Epithelial cell of esophagus (primary cell): ENCODE measurements at places on chromosomes 2 and 18.

- DNase-seq = peak; percentile 72
Measured at GRCh38 chr2:68925295-68925896, 27.3 kb downstream of the GKN2 start.

- no peak for DNase-seq
Measured at GRCh38 chr18:73714466-73714865, 433.2 kb downstream of the FBXO15 start.

GRCh38 chr2:137838255-137839092, 125.8 kb upstream of the HNMT start:
- DNase-seq = peak; percentile 53

DNA sequence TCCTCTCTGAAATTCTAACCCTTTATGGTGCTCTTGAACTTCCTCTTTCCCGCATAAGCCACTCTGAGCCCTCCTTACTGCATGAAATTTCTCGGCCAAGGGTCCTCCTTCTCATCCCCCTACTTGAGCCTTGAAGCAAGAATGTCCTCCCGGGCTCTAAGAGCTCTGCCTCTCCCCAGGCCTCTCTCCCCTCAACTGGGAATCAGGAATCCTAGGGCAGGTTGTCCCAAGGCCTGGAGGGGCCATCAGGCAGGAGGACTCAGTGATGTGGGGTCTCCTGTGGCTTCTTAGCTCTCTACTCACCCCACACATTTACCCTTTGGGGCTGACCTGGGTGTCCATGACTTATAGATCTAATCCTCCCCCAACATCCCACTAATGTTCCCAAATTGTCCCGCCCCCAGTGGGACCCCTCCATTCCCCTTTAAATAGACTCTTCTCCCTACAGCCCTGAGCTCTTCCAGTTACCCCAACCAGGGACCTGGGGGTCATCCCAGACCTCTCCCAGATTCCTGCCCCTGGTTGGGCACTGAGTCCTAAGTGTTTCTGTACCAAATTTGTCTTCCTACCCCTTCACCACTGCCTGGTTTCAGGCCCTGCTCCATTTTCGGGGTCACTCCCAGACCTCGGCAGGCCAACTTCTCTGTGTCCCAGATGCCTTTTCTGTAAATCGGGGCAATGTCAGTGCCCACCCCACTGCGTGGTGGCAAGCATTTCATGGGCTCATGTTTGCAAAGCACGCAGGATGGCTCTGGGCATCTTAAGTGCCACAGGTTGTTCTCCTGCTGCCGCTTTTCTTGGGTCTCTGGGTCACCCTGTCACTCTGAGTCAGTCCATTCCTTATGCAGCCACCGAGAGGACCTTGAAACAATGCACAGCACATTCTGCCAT, 171.2 kb downstream of the ASB1 start:
- no peak for DNase-seq

GRCh38 chr2:95387358-95387757, 15.2 kb upstream of the FAHD2A start:
- DNase-seq = no peak

DNA sequence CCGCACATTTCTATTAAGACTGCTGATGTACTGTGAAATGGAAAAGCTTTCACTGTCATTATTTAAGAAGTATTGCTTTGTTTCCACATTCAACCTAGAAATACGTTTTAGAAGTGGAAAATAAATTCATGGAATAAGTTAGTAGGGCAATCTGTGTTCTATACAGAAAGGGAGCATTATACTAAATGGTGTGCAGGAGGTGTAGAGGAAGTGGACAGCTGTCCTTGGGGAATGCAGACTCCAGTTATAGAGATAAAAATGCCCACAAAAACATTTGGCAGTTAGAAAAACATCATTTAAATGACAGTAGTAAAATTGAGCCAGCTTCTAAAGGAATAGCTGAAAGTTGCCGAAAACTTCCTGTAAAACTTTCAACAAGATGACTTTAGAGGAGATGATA, 46.8 kb downstream of the PIK3C3 start:
- no peak for DNase-seq

GRCh38 chr2:163373496-163373895, 362.3 kb downstream of the FIGN start:
- DNase-seq = no peak

DNA sequence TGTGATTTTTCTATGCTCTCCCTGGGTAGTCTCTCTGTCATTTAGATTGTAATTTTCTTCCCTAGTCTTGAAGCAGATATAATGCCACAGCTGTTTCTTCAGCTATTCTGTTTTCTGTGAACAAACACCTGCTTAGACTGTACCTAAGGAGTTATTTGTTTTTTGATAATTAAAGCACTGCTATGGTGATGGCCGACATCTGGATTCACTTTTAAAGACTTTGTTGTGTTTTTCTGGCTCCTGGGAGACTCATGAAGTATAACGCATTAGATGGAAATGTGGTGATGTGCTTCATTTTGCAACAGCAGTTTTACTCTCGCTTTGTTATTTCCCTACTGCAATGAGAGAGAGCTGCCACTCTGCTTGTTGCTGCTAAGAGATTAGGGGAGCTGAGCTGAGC, 15.7 kb upstream of the C2orf69 start:
- DNase-seq = no peak

DNA sequence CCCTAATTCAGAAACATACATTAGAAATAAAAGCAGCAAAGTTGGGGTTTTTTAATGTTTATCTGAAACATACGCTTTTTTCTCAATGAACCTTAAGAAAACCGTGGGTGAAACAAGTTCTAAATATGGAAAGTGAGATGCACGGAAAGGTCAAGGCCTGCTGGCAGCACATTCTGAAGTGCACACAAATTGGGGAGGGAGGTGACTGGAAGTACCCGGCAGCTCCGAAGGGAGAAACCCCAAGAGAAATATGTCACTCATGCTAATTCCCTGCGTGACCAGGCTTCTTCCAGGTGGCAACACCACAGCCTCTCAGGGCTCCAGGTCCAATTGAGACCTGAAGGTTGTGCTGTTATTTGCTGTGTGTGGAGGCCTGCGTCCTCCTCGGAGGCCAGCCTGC, 45.5 kb downstream of the EIPR1 start:
- DNase-seq = no peak

DNA sequence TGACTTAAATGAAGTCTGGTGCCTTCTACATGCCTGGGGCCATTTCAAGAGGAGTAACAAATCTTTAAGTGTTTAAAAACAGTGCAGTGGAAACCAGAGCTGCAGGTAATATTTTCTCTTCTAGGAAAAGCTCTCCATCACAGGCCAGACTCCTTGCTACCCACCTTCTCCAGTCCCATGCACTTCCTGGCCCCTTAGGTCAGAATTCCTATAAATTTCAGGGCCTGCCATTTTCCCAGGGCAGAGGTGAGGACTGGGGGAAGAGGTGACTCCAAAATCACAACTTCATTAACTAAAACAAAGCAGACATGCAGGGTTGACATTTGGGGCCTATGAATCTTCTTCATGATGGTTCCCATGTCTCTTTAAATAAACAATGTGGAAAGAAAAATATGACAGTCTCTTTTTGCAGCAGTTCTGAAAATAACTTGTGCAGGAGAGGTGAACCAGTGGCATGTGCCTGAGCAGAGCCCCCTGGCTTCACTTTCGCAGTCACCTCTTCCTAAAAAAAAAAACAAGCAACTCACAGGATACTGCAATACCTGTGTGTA, 63.7 kb upstream of the TANC1 start:
- DNase-seq = no peak

DNA sequence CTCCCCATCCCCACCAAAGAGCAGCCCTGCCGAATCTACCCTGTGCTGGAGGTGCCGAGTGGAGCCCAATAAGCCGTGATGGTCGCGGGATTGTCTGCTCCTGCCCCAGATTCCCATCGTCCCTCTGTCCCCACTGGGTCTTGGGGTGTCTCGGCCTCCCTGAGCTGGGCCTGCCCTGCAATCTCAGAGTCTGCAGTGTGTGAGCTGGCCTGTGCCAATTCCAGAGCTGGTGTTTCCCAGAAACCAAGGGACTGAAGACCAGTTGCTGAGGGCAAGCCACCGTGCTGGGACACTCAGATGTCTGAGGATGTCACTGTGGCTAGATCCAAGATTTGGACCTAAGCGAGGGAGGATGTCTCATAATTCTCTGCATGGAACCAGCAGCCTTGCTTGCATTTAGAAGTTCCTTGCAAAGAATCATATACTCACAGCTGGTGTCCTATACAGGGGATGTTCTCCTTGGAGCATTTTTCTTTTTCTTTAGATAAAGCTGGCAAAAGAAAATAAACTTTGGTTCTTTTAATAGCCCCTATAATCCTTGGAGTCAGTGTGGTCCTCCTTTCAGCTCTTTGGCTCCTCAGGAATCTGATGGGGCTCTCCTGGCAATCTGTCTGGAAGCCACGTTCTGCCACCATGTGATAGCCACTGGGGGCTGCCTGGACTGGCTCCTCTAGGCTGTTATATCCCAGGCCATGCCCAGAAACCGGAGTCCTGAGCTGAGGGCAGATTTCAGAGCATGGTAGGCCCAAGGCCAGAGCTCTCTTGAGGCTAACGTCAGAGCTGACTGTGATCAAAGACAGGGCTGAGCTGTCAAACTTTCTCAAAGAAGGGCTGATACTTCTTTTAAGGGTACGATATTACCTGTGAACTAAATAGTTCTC, 140.1 kb upstream of the HAAO start:
- no peak for DNase-seq

DNA sequence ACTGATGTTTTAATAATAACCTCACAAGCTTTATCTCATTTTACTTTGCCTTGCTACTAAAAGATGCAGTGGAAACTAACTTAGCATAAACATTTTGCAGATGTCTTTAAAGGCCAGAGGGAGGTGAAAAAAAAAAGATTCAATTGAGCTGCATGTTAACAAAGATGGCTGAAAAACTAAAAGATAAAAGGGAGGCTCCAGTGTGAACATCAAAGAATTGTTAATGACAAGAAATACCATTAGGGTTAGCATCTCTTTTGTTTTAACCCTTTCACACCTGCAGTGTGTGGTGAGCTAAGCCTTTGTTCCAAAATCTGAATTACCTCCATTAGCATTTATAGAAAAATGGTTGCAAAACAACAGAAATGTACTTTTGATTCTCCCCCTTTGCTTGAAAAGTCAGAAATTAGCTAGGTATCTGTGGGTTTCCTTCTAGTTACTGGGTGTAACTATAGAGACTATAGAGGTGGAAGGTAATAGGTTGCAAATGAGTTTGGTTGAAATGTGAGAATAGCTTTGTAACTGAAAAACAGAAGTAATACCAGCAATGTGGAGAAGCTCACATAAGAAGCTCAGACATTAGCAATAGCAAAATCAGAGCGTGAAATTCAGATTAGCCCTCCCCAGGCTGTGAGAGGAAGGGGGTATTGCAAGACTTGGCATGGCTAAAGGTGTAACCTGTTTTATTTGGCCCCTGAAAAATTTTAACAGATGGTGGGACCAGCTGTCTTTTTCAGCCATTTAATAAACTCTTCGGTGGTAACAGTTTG, 34.8 kb upstream of the SP5 start:
- no peak for DNase-seq

GRCh38 chr2:69946351-69947324, 14.8 kb downstream of the ASPRV1 start:
- peak; percentile 90 for DNase-seq

DNA sequence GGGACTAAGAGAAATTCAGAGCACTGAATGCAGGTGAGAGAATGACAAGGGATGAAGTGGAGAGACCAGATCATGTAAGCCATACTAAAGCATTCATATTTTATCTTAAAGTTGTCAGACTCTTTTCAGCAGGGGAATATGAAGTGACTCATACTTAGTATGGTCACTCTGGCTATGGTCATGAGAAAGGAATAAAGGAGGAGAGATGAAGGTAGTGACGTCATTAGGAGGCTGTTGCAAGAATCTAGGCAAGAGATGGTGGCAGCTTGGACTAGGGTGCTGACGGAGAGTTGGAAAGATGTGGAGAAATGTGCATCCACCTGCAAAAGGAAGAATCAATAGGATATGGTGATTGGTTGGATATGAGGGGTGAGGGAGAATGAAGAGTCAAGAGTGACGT, 203.2 kb upstream of the ACVR2A start:
- DNase-seq = peak; percentile 20

GRCh38 chr2:64807417-64807816, 153.7 kb upstream of the SERTAD2 start:
- DNase-seq = peak; percentile 99

GRCh38 chr18:8722946-8723820, 17.8 kb downstream of the MTCL1 start:
- no peak for DNase-seq

- no peak for DNase-seq
Measured at GRCh38 chr2:223437788-223438187, 164.4 kb downstream of the SCG2 start.

DNA sequence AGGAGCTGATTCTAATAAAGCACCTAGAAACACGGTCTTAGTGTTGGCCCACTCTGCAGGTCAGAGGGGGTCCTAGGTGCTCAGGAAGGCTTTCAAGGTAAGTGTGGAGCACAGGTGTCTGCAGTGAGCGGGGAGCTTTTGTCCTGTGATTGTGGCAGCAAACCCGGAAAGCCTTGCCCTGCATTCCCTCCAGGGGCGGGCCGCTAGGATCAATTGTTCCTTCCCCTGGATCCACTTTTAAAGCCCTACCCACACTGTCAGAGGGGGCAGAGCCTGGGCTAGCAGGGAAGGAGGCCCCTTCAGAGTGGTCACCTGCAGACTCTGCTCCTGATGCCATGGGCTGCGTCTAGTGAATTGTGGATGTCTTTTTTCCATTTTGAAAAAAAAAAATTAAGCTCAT, 176.0 kb downstream of the CTIF start:
- DNase-seq = no peak

DNA sequence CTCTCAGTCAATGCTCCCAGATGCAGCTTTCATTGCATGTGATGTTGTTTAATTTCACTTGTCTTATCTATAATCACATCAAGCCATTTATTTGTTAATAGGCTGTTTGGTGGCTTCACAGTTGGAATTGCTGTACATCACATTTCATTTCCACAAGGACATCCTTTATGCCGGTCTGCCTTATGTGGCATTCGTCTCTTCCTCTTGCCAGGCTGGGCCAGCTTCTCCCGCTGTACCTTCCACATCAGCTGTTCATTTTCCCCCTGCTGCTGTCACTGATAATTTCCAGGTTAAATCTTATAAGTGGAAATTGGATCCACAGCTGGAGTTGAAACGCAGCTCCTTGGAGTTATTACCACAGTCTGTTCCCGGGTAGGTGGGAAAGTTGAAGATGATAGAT, 110.6 kb downstream of the DPP10 start:
- no peak for DNase-seq

GRCh38 chr18:55633032-55633431, 45.0 kb upstream of the TCF4 start:
- DNase-seq = peak; percentile 94

DNA sequence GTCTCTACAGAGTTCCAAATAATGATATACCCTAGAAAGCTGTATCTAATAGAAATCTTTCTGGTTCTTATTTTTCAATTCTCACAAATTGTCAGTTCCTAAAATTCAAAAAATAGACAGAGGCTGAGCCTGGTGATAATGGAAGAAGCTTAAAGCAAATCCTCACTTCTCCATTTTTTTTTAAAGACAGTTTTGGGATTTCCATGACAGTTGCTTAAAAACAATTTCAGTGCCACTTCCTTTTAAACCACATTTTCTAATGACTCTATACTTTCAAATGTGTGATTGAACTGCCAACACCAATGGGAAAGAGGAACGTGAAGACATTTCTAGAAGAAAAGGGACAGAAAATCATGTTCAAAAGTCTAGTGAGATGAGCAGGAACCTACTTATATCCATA, 4.0 kb downstream of the GKN2 start:
- no peak for DNase-seq
